ENCODE measurements at places on chromosomes 13 and 19. TPM values are rescaled to one million over a fixed set of nuclear protein-coding genes. Genes with fewer than 3 reads are reported as not detected.

The KLK4 gene
- not detected for total RNA-seq

The SERTM1 gene
- total RNA-seq = not detected

The HNRNPM gene
- 47.8 TPM for total RNA-seq

The TPTE2 gene
- not detected for total RNA-seq

All from smooth muscle cell of trachea (primary cell).